CD4-positive, alpha-beta T cell (primary cell): ENCODE measurements at places on chromosomes 4 and X. TPM values are rescaled to one million over a fixed set of nuclear protein-coding genes. Genes with fewer than 3 reads are reported as not detected.

- no peak for DNase-seq
Measured at GRCh38 chr4:98515470-98515809, 143.0 kb downstream of the TSPAN5 start.

DNA sequence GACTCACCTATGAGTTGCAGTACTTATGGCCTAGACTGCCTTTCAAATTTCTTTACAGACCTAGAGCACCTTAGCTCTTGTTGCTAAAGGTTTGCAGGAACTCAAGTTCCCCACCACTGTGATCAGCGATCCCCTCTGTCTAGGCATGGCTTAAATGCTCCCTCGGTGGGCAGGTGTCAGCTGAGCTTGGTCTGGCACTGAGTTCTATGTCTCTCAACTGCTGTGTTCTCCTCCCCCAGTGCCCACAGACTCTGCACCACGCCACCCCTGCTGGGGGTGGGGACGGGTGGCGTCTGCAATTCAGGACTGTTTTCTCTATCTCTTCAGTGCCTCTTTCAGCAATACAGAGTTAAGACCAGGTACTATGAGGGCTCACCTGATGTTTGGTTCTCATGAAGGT lies 30.5 kb downstream of the TMEM271 start:
- no peak for DNase-seq

- DNase-seq: no peak
Measured at GRCh38 chr4:67371615-67372014, 173.7 kb downstream of the CENPC start.

- no peak for DNase-seq
Measured at GRCh38 chr4:1328267-1329155, 18.5 kb upstream of the UVSSA start.

- DNase-seq: no peak
Measured at GRCh38 chr4:13711233-13711785, 83.8 kb upstream of the BOD1L1 start.

- no peak for DNase-seq
Measured at GRCh38 chrX:124863303-124863702, 456.4 kb upstream of the TEX13C start.

GRCh38 chrX:100674705-100675104 lies 30.7 kb downstream of the SRPX2 start:
- no peak for DNase-seq

GRCh38 chrX:112211459-112211858 lies 128.9 kb upstream of the TRPC5 start:
- DNase-seq: no peak

The HMGB3 gene
- 4.0 TPM for total RNA-seq

The IRF2 gene
- 11.4 TPM for total RNA-seq

The CENPE gene
- total RNA-seq: 2.7 TPM

The ITGB1BP2 gene
- 2.9 TPM for total RNA-seq

The TREX2 gene
- 1.4 TPM for total RNA-seq

The AFF2 gene
- 6.2 TPM for total RNA-seq

The NBDY gene
- total RNA-seq: 28.3 TPM

The CXCL11 gene
- total RNA-seq: not detected

The GPR50 gene
- total RNA-seq: not detected
